ENCODE measurements at places on chromosomes 2 and 18.

DNA sequence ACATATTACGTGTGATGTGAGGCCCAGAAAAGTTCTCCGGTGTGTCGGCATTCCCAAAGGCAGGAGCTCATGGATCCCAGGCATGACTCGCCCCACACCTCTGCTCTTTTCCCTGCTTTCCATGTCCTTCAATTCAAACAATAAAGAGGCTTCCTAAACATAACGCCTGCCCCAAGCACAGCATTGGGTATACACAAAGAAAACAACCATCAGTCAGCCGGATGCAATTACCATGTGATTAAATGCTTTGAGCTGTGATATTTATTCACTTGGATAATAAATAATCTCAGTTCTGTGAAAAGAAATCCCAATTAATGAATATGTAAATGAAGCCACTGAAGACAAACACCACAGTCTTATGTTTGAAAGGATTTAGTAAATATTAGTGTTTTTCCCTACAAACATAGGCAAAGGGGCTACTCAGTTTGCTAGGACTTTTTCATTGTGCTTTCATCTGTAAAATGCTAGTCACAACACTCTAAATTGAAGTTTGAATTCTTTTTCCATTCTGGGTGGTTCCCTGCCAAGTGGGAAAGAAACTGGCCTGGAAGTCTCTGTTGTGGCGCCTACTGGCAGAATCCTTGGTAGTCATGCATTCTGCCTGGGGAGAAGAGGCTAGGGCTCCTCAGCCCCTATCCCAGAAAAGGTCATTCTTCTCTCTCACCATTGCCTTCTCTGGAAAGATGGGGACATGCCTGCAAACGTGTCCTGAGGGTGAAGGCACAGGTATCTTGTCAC is 144.7 kb downstream of the COL6A3 start:
- DNase-seq = no peak

DNA sequence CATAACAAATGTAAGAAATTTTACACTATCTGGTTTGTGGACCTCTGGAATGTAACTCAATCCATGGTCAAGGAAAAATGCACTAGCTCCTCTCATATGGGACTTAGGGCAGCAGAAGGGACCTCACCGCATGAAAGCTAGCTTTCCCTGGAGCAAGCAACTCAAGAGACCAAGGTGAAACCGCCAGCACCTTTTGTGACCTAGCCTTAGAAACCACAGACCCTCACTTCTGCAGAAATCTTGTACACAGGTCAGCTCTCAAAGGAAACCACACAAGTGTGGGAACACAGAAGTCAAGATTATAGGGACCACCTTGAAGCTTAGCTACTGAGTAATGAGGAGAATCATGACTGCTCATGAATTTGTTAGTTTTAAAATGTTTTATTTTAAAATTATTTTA is 222.5 kb downstream of the DLGAP1 start:
- DNase-seq = no peak

DNA sequence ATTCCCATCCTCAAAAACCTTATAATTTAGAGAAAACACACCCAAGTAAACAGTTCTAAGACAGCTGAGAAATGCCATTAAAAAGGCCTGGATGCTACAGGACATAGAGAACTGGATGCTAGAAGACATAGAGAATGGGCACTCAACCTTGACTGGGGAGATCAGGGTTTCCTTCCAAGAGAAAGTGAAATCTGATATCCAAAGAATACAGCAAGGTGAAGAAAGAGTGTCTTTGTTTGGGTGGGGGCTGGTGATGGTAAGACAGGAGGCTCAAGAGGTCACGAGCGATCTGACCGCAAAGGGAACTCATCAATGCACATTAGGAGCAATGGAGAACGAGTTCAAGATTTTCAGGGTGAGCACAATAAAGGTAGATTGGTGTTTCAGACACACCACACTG is 31.6 kb downstream of the EPB41L3 start:
- no peak for DNase-seq

DNA sequence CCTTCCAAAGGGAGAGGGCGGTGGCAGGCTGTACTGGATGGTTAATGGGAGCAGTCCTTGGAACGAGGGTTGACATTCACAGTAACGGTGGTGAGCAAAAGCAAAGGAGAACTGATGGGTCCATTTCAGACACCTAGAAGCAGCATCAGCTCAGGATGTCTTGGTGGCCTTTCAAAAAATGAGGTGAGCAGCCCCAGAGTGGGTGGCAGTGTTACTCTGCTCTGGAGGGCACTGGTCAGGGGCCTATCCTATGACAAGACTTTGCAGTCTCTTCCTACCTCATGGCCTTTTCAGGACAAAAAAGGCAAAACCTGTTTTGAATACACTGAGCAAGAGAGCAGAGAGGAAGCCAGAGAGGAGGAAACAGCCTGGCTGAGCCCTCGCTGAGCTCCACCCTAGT is 23.5 kb downstream of the CAPN14 start:
- no peak for DNase-seq

DNA sequence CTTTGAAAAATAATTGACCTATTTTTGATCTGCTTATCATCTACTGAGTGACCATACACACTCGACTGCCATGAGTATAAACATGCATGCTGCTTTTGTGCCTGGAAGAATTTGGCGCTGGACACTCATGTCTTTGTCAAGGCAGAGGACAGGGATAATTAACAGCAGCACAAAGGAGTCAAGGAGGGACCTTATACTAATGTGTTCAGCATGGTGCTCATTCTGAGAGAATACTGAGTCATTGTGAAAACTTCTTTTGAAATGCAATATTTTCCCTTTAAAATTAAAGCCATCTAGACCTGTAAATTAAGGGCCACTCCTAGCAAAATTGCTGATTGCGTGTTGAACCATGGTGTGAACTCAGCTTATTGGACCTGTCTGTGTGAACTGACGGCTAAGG is 116.3 kb downstream of the ZNF532 start:
- DNase-seq = no peak

GRCh38 chr2:121613152-121613551 is 36.1 kb downstream of the CLASP1 start:
- DNase-seq = no peak

GRCh38 chr2:71528749-71529148 is 75.4 kb downstream of the DYSF start:
- no peak for DNase-seq

GRCh38 chr18:48941672-48942071 is 9.1 kb downstream of the SMAD7 start:
- no peak for DNase-seq

- no peak for DNase-seq
These were observed 111.5 kb upstream of the EML6 start for GRCh38 chr2:54611830-54612545.

DNA sequence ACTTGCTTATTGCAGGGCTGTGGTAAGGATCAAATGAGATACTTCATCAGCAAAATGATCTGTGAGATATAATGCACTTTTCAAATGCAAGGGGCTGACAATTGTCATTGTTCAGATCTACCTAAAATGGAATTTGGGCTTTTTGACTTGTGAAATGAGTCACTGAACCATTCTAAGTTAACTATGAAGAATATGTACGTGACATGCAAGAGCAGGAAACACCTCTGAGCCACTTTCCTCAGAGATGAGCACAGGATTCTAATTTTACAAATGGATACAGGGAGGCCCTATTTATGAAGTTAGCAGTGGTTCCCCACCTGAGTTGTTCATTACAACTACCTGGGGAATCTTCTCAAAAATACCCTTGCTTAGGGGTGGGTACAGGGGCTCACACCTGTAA is 26.7 kb downstream of the CTLA4 start:
- DNase-seq = no peak

DNA sequence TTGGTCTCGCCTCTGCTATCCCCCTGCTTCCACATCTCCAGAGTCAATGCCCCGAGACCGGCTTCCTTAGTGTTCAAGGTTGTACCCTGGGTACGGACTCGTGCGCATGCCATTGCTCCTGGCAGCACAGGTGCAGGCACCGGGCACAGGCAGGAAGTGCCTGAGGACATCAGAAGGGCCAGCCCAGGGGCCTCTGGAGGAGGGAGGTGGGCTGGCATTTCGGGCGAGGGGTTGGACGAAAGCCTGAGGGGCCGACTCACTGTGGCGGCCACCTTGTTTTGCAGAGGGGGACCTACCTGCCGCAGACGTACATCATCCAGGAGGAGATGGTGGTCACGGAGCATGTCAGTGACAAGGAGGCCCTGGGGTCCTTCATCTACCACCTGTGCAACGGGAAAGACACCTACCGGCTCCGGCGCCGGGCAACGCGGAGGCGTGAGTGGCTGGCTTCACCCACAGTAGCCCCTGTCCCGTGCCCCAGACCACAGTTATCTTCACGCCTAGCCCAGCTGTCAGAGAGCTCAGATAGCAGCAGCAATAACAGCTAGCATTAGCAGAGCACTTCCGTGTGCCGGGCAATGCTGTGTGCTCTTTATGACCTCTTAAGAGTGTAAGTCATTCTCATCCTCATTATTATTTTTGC is 12.5 kb downstream of the ITM2C start:
- DNase-seq = no peak

DNA sequence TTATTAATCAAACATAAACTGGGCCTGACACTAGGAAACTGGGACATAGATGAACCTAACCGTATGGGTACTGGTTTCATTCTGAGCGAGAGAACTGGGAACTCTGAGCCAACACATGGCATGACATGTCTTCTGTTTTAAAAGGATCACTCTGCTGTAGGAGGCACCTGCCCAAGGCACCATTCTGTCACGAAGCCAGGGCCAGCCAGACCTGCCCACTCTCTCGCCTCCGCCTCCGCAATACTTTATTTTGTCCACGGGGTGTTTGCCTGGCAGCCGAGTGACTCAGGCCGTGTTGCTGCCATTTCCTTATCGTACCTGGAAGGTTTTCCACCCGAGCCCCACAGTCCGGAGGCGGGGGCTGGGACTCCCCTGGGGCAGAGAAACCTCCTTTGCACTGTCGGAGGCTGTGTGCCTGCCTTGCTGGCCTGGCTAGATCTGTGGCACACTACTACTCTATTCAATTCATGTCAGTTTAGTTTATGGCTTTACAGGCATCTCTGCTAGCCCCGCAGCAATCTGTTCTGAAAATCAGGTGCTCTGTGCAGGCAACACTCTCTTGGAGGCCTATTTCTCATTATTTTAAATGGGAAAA is 120.4 kb upstream of the ACKR3 start:
- DNase-seq = no peak

DNA sequence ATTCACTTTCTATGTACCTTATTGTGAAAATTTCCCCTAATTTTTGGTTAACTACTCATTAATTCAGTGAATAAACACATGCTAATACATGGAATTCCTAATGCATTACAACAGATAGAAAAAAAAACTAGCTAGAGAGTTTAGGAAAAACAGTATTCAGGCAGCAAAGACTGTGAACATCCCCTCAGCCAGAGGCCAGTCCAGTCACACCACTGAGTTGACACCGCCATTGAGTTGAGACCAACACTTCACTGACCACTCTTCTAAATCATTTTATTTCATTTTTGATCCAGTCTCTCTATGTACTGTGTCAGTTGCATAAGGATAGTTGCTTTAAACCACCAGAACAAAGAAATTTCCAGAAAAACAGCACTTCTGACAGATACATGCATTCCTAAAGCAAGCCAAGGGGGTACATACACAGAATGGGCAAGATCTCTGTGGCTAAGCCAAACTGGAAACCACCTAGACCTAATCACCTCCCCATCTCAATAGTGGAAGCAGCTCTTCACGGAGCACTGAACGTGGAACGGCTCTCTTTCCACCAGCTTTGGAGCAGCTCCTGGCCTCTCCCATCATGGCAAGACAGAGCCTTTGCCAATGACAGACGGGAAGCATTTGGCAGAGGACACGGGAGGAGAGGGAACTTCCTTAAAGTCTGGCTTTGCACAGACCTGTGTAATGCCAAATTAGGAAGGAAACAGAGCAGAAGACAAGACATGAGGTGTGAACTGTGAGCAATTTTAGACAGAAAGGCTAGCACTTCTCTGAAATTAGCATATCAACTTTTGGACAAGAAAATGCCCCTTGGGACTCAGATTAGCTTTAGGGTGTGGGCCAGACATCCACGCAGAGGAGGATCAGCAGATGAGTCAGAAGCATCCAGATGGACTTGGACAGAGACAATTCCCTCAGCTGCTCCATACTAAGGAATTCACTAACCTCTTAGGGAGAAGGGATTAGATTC is 36.4 kb downstream of the CACNB4 start:
- DNase-seq = no peak

GRCh38 chr18:11944252-11944651 is 36.1 kb upstream of the MPPE1 start:
- DNase-seq = no peak

DNA sequence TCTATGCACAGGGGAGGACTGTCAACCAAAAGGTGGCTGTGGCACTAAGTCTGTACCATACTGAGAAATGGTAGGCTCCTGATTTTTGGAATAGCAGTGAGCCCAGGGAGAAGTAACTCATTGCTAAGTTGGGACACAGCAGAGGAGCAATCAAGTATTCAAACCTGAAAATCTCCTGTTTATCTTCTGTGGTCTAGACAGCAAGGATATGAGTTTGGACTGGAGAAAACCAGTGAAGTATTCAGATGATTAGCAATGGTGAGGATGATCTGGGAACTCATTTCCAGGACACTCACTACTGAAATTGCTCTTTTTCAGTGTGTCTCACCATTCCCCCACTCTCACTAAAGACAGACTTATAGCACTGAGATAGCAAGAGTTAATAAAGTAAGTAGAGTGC is 112.0 kb downstream of the GULP1 start:
- DNase-seq = no peak

DNA sequence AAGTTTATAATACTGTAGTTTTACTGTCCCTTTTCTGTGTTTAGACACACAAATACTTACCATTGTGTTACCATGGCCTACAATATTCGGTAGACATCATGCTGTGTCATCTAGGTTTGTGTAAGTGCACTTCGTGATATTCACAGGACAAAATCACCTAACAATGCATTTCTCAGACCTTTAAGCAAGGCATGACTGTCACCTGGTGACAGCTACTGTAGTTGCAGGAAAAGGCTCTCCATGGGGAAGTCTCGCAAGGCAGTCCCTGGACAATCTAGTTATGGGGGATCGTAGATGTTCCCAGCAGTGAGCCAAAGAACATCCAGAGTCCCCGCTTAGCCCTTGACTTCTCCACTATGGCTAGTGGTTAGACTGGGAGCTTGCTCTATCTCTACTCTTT is 73.1 kb downstream of the EIF2AK3 start:
- peak; percentile 79 for DNase-seq

DNA sequence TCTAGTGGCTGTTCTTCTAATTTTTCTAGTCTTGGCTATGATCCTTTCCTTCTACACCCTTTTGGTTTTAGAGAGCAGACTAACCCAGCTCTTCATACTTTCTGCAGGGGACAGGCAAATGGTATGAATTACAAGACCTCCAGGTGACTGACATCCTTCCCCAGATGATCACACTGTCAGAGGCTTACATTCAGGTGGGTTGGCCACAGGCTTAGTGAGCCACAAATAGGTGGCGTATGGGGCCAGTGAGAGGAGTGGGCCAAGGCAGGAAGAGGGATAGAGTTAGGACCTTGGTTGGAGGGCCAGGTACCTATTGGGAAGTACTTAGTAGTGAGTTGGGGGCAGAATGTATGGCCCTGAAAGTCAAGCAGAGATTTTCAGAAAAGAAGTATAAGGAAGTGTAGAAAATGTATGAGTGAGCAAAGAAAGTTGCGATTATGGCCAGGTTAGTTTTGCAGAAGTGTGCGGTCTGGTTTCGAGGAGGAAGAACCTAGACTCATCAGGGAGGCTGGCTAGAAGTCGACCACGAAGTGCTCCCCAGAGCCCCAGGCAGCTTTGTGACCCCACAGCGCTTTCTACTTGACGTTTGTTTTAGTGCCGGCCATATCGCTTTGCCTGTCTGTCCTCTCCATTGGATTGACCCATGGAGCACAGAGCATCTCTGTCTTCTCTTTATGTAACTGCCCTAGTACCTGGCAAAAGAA is 20.0 kb downstream of the SFTPB start:
- no peak for DNase-seq
